GOT3 (cell line): ENCODE measurements at places on chromosomes 2 and 18.

GRCh38 chr2:150802635-150803034, 315.2 kb upstream of the RND3 start:
- no peak for DNase-seq

GRCh38 chr18:13625355-13625754, 101.0 kb downstream of the FAM210A start:
- DNase-seq: no peak

- DNase-seq: no peak
These were observed 38.8 kb upstream of the ERMN start for GRCh38 chr2:157364257-157364974.

DNA sequence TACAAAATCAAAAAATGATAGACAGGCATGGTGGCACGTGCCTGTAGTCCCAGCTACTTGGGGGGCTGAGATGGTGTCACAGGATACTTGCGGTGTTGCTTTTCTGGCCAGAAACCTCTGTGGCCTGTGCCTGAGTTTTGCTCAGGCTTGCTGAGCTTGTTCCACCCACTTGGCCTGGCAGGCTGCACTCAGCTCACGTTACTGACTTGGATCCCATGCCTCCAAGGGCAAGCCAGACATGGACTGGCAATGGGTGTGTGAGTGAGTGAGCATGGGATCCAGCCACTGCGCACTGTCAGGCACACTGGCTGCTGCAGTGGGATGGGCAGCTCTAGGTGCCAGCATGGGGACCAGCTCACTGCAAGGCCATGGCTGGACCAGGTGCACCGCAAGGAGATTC, 67.9 kb downstream of the NCAPH start:
- no peak for DNase-seq

DNA sequence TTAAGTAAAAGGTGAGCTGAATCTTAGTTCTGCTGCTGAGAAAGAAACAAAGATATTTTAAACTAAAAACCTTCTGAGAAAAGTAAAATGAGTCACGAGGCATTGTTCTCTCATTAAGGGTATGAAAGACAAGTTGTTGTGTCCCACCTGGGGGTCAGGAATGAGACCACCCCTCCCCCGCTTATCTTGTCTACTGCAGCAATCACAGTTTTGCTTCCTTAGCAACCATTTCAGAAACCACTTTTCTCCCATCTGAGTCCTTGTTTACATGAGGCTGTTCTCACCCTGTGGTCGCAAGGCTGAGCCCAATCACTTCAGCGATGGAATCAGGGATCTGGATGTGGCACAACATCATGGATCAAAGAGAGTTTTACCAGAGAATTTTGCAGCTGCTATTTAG, 377.6 kb upstream of the NETO1 start:
- no peak for DNase-seq
